Lung (tissue), 17 donors: ENCODE measurements at places on chromosomes 12 and 14. TPM values are rescaled to one million over a fixed set of nuclear protein-coding genes. Genes with fewer than 3 reads are reported as not detected.

- DNase-seq = no peak
Observed at GRCh38 chr12:57476993-57477709, 2.5 kb downstream of the ARHGAP9 start.

- DNase-seq = no peak
Observed at GRCh38 chr12:55706568-55707218, 1.0 kb downstream of the ITGA7 start.

EIF2S3B gene
- 2.4 TPM for total RNA-seq

- DNase-seq = no peak
Observed at GRCh38 chr12:19138551-19138950, 9.0 kb downstream of the PLEKHA5 start.

GRCh38 chr12:4434301-4434700 lies 11.3 kb downstream of the FGF6 start:
- no peak for DNase-seq

DNA sequence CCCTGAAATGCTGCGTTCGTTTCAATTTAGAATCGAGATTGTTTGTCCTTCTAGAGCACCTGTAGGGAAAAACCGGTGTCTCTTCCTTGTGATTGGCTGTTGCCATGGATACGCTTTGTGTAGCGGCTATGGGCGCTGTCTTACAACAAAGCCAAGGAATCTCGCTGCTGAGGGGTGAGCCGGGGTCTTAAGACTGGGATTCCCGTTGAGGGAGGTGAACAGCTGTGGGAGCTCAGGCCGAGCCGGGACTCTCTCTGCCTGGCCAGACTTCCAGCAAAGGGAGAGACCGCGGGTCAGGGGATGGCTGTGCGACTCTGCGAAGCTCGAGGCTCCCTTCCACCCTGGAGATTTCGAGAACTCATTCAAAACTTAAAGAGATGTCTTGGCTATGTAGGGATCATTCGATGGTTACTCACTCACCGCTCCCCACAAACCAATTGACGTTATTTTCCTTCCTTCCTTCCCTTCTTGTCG lies at the start of the genes LRRIQ1 and TSPAN19:
LRRIQ1 (plus strand) TSS at position 118 of the 474 bp plus-strand sequence. CDS start 1,826 bp downstream, outside the sequence.
TSPAN19 (minus strand) TSS at position 44 of the 474 bp plus-strand sequence. CDS start 6,331 bp downstream, outside the sequence.
- DNase-seq = peak; percentile 84

DNA sequence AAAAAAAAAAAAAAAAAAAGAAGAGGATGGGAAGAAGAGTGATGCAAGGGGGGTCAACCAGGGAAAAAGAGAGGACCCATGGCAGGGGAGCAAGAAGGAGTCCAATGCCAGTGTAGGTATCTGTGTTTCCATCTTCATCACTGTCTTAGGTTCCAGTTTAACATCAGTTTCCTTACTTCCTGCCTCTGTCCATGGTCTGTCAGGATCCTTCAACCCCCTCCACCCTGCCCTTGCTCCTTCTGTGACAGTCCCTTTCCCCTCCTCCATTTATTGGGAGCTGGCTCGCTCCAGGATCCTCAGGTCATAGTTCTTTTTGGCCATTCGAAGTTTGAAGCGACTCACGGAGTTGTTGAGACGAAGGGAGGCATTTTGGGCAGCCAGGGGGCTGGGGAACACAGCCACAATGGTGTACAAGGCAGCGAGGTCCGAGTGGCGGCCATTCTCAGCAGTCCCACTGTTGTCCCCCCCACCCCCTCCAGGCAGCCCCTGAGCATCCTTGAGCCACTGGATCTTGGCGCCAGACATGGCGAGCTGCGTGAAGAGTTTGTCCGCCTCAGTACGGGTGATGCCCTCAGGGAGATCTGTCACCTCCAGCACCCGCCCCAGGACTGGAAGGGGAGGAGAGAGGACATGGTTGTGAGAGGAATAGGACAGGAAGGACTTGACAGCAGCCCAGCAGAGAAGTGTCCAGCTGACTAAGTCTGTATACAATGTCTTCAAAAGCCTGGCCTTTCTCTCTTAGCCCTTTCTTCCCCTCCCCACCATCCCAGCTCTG lies 3.7 kb upstream of the STAC3 start:
- DNase-seq = no peak

DBX2 gene
- total RNA-seq = not detected

GRCh38 chr14:54593860-54594259 lies 26.9 kb downstream of the SAMD4A start:
- DNase-seq = no peak

GRCh38 chr14:90720336-90720735 lies 95.9 kb downstream of the TTC7B start:
- DNase-seq = no peak

DNA sequence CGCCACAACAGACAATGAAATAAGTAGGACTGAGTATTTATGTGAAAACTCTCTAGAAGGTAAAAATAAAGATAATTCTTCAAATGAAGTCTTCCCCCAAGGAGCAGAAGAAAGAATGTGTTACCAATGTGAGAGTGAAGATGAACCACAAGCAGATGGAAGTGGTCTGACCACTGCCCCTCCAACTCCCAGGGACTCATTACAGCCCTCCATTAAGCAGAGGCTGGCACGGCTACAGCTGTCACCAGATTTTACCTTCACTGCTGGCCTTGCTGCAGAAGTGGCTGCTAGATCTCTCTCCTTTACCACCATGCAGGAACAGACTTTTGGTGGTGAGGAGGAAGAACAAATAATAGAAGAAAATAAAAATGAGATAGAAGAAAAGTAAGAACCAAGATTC lies 82.7 kb downstream of the VEZT start:
- DNase-seq = no peak

DNA sequence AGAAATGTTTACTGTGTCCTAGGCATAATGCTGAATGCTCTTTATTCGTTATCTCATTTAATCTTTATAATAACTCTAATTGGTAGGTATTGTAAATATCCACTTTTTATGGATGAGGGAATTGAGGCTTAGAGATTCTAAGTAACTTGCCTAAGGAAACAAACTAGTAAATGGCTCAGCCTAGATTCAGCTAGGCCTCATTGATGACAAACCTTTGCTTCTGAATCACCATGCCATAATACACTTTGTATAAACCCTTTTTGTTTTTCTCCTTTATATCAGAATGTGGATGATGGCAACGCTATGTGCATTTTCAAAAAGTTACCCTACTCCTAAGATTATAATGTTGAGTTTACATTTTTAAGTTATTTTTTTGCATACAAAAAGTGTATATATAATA lies 34.0 kb downstream of the MNAT1 start:
- DNase-seq = no peak

GRCh38 chr14:72439707-72440106 lies 454.2 kb downstream of the DPF3 start:
- no peak for DNase-seq

SIX4 gene
- 7.1 TPM for total RNA-seq

DNA sequence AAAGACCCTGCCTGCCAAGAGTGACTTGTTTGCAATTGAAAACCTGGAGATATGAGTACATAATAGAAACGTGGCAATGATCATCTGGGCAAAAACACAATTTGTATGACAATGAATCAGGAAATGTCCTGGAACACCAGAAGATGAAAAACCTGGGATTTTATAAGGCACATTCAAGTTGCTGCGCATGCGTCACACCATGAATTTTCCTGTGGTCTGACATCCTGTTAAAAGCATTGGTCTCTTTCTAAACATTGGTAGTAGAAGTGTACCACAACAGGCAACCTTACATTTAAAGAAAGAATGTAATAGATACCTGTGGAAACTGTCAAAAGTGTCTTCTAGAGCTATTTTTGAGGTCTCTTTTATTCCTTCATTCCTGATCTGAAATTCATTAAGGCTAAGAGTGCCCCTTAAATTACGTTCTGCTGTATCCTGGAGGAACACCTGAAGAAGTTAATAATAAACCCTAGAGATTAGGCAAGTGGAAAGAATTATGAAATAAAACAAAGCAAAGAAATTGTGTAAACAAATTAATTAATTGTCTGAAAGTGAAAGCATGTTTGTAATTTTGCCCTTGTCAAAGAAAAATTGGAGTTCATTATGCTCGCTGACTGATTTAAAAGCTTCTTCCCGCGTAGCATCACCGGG lies 676.5 kb downstream of the DIO2 start:
- no peak for DNase-seq

DNA sequence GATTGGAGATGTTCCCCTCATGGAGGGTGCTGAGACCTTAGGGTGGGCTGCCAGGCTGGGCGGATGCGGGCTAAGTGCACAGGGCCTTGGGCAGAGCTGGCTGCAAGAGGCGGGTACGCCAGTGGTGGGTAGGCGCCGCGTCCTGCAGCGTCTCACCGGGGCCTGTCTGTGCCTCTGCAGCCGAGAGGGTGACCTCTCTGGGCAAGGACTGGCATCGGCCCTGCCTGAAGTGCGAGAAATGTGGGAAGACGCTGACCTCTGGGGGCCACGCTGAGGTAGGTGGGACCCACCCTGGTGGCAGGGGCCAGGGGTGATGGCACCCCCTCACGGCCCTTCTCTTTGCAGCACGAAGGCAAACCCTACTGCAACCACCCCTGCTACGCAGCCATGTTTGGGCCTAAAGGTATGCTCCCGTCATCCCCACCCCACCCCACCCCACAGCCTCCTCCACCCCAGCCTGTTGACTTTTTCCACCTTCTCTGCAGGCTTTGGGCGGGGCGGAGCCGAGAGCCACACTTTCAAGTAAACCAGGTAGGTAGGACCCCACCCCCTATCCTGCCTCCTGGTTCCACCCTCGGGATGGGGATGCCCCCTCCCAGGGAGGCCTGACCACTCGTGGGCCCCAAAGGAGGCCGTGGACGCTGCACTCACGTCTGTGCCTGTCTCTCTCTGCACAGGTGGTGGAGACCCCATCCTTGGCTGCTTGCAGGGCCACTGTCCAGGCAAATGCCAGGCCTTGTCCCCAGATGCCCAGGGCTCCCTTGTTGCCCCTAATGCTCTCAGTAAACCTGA lies 1.5 kb downstream of the CRIP1 start:
- no peak for DNase-seq

- DNase-seq = no peak
Observed at GRCh38 chr12:132489078-132489601, 811 bp upstream of the FBRSL1 start.

DNA sequence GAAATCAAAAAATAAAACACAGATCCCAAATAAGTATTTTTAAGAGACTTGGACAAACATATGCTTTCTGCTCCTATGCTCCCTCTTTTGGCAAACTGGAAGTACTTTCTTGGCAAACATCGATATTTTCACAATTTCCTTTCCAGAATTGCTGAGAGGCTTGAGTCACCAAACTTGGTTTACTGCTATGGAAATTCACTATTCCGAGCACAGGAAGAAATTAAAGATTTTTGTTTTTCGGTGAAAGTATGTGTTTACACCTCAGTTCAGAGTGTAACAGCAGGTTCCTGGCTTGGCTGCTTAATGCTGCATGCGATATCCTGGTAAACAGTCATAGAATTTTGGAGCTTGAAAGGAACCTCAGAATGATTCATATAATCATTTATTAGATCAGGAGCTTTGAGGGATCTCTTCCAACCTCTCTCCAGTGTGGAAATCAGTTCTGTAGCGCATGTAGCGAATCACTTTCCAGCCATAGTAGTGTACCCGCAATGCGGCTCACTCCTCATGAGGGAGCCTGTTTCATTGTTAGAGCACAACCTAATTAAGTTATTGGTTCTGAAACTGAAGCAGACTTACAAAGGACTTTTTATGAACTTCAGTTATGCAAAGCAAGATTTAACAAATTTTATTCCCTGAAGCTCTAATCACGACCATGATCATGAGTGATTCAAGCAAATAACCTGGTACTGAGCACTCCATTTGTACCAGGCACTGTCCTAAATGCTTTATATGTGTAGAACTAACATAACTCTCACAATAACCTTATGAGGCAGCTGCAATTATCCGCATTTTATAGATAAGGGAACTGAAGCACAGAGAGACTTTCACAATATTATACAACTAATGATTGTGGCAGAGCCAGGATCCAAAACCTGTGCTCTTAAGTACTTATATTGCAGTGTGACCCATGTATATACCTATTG lies 56.4 kb upstream of the ATP2A2 start:
- DNase-seq = no peak

GRCh38 chr12:34605955-34606748 lies 583.9 kb downstream of the ALG10 start:
- no peak for DNase-seq

KICS2 gene
- 8.2 TPM for total RNA-seq

GRCh38 chr12:70853326-70853725 lies 67.2 kb downstream of the PTPRR start:
- peak; percentile 88 for DNase-seq

FSCB gene
- 0.80 TPM for total RNA-seq

DNA sequence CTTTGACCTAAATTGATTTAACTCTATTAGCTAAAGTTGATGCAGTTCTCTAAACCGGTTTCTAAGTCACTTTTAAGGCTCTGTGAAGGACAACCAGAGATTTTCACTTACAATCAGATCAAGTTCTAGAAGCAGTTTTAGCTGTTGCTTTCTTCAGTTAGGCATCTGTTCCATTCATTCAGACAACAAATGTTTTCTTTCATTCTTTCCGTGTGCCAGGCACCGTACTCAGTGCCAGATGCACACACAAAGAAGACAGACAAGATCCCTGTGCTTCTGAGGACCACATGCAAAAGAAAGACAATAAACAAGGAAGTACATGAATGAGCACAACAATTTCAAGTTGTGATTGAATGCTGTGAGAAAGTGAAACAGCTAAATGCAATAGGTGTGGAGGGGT lies 11.1 kb upstream of the EGLN3 start:
- DNase-seq = no peak

DNA sequence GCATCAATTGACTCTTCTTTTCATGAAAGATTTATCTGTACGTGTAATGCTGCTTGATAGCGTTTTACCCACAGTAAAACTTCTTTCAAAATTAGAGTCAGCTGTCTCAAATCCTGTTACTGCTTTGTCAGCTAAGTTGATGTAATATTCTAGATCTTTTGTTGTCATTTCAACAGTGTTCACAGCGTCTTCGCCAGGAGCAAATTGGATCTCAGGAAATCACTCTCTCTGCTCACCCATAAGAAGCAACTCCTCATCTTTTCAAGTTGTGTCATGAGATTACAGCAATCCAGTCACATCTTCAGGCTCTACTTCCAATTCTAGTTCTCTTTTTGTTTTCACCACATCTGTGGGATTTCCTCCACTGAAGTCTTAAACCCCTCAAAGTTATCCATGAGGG lies 9.5 kb downstream of the PCNX1 start:
- no peak for DNase-seq

GRCh38 chr12:57846285-57846576 lies 298 bp downstream of the CTDSP2 start:
- DNase-seq = no peak

DNA sequence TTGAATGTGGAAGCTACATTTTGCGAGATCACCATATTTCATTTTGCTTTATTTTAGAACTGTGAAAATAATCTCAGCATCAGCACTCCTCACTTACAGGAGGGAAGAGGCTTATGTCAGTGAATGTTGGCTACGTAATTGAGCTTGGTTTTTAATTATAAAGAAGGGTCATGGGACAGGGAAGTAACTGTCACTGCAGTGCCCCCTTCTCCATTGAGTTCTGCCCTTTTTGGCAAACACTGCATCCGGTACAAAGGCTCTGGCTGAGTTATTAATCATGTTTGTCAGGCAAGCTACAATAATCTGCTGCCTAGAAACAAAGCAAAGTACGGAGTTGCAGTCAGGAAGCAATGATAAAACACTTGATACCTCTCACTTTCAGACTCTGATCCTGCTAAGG lies 546.7 kb downstream of the SNAPC1 start:
- peak; percentile 59 for DNase-seq

PDZRN4 gene
- total RNA-seq = 0.54 TPM

SDR9C7 gene
- total RNA-seq = not detected

AREL1 gene
- total RNA-seq = 41.6 TPM

EXOC3L4 gene
- 3.6 TPM for total RNA-seq

CAPZA3 gene
- total RNA-seq = not detected

- no peak for DNase-seq
Observed at GRCh38 chr12:92030618-92031017, 115.0 kb downstream of the BTG1 start.

DPPA3 gene
- total RNA-seq = not detected

GRCh38 chr14:76546426-76547221 lies 170.7 kb downstream of the ESRRB start:
- DNase-seq = peak; percentile 53

OR5AU1 gene
- not detected for total RNA-seq

GRCh38 chr12:69238589-69239351 lies 599 bp upstream of the CPSF6 start:
- no peak for DNase-seq
